ENCODE measurements at places on chromosomes 11 and 22.

DNA sequence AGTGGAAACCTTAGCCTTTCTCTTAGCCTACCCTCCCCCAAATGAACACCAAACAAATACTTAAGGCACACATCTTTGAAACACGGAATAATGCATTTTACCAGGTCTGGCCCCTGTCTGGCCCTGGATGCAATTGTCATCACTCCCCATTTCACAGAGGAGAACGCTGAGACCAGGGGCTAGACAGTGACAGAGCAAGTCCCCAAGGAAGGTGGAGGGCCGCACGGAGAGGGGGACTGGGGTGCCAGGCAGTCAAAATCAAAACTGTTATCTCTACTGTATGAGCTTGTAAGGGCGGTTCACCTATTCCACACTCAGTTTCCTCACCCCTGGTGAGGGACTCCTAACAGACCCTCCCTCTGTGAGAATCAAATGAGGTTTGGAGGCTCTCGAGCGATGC, 414.2 kb downstream of the SOX6 start:
- no peak for DNase-seq

GRCh38 chr11:75815345-75816168, 547 bp downstream of the UVRAG start:
- DNase-seq: peak; percentile 65

- no peak for DNase-seq
These were observed 19.0 kb downstream of the TSKU start for GRCh38 chr11:76802151-76802550.

DNA sequence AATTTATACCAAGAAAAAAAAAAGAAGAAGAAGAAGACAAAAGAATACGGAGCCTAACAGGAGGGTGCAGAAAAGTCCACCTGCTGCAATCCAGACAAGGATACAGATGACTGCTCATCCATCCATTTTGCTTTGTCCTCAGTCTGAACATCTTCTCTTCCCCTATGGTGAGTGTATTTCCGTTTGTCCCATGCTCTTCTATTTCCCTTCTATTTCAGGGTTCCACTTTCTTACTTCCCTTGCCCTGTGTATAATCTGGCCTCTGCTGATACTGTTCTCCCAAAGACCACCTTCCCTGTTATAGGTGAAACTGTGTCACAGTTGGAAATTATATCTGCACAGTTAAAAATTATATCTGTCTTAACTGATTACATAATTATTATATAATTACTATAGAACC, 48.7 kb upstream of the USP47 start:
- no peak for DNase-seq

- no peak for DNase-seq
These were observed 26.1 kb downstream of the MRTFA start for GRCh38 chr22:40610329-40610850.

DNA sequence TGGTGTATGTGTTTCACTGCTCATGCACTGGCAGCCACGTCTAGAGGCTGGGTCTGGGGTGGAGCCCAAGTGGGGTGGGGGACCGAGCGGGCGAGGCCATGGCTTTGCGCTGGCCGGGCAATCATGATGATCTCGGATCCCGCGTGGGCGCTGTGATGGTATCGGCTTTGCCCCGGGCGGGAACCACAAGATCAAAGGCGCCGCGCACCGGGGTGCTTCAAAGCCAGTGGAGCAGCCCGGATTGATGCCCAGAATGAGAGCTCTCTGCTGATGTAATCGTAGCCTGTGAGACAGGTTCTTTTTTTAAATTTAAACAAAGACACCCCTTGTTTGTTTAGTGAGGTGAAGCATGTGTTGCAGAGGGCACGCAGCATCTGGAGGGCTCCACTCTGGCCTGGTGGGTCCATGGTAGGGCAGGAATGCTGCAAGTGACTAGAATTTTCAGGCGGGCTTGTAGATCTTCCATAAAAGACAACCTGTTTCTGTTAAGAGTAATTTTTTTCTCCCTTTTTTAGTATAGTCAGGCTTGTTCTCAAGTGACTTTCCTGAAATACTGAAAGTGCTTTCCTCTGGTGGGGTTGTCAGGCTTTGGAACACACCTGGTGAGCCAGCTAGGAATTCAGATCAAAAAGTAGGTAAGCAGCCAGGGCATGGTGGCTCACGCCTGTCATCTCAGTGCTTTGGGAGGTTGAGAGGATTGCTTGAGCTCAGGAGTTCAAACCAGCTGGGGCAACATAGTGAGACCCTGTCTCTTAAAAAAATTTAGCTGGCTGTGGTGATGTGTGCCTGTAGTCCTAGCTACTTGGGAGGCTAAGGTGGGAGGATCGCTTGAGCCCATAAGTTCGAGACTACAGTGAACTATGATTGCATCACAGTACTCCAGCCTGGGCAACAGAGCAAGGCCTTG, 40.7 kb downstream of the ZNRF3 start:
- no peak for DNase-seq

- DNase-seq: no peak
These were observed 32.9 kb downstream of the ARVCF start for GRCh38 chr22:19983741-19984140.

Data from naive B cell (primary cell).